ENCODE measurements at places on chromosomes 2 and 18.
A peak's percentile ranks its signal among the peaks of the same experiment; 100 is the strongest.

DNA sequence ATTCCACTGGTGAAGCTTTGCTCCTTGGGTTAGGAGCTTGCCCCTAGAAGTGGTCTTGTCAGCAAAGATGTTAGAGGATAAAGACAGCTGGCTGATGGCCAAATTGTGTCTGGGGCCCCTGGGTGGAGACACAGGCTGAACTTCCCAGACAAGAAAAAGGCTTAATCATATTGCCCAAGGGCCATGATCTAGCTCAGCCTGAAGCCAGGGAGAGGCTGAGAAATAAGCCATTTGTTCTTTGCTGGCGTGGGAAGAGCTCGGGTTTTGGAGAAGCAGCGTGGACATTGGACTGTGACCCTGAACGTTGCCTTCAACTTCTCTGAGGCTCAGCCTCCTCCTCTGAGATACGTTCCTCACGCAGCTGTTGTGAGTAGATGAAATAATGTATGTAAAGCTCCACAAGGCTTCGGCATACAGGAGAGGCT lies 153.0 kb downstream of the ZFP36L2 start:
- no peaks in the 10 kb centered on the region for H3K36me3 ChIP-seq
- DNase-seq: no peak
- H3K27ac ChIP-seq: no peak overlapping the region
- H3K4me3 ChIP-seq: no peak overlapping the region

GRCh38 chr18:34159691-34160185 lies 65.0 kb downstream of the NOL4 start:
- H3K27ac ChIP-seq: no peak overlapping the region
- H3K36me3 ChIP-seq: no peaks in the 10 kb centered on the region
- H3K4me3 ChIP-seq: no peak overlapping the region
- H3K4me1 ChIP-seq: no peaks in the 10 kb centered on the region
- no peak for DNase-seq
- no peaks in the 10 kb centered on the region for H3K27me3 ChIP-seq

DNA sequence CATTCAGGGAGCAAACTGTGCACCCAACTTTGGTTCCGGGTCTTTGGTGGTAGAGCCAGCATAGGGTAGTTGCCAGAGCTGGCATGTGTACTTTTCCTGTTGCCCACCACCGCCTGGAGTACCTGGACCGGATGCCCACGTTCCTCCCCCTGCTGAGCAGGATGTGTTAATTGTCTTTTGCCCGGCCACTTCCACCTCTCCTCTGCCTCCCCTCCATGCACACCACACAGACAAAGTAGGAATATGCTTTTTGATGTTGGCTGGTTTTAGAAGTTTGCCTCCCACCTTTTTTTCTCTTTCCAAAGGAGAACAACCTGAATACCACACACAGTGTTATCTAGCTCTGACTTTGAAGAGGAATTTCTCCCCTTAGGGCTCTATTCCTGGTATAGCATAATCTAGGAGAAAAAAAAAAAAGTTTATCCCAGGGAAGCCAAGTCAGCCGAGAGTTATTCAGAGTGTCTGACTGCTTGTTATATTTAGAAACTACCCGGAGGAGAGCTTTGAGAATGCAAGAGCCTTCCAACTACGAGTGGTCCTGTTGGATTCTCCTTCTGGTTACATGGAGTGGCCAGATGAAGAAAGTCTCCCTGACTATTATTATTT lies 111.9 kb downstream of the SETBP1 start:
- H3K4me3 ChIP-seq: no peak overlapping the region
- no peaks in the 10 kb centered on the region for H3K4me1 ChIP-seq
- no peak for DNase-seq
- no peak overlapping the region for H3K27ac ChIP-seq

- no peaks in the 10 kb centered on the region for H3K27me3 ChIP-seq
- H3K4me3 ChIP-seq: peak overlapping the region; percentile 94
- no peak for DNase-seq
- H3K36me3 ChIP-seq: peaks cover 12% of the 10 kb centered on the region
- peak overlapping the region; percentile 91 for H3K27ac ChIP-seq
- H3K4me1 ChIP-seq: peaks cover 32% of the 10 kb centered on the region
Measured at GRCh38 chr2:112480530-112481049, 1.4 kb upstream of the TTL start.
